AG09319 (cell line): ENCODE measurements at places on chromosomes 5 and 9.

GRCh38 chr9:29150606-29151005, 1577.3 kb upstream of the C9orf72 start:
- DNase-seq: no peak

DNA sequence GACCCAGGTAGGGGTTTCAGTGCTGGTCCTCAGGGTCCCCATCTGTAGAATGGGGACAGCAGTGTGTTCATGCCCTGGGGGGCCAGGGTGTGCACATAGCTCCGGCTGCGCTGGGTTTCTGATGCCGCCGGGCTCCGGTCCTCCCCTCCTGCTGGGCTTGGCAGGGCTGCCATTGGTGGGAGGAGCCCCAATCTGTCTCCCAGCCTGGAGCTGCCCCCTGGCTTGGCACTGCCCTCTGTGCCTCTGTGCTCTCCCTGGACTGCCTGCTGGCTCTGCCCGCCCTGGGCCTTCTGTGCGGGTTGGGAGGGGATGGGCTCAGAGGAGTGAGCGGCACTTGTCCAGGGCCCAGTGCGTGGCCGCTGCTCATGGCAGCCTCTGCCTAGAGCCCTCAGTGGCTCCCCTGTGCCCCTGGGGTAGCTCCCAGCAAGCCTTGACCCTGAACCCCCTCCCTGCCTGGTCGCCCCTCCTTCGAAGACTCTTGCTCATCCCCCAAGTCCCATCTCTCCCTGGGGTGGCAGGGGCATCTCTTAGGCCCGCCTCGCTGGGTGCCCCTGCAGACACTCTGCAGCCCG, 35.7 kb downstream of the RXRA start:
- no peak for DNase-seq

DNA sequence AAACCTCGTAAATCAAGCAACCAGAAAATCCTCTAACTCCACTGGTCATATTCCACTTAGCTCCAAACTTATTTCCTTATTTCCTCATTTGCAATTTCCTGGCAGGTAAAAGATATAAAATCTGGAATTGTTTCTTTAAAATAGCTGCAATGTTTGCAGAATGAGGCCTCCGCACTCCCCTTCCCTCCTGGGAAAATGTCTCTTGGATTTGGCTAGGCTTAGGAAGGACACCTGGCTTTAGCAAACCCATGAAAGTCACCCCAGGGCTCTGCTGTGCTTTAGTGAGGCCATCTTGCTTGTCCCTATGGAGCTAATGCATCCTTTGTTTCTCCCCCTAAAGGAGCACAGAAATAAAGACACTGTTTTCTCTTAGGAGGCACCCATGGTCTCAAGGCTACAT, 10.5 kb downstream of the ARSB start:
- no peak for DNase-seq

DNA sequence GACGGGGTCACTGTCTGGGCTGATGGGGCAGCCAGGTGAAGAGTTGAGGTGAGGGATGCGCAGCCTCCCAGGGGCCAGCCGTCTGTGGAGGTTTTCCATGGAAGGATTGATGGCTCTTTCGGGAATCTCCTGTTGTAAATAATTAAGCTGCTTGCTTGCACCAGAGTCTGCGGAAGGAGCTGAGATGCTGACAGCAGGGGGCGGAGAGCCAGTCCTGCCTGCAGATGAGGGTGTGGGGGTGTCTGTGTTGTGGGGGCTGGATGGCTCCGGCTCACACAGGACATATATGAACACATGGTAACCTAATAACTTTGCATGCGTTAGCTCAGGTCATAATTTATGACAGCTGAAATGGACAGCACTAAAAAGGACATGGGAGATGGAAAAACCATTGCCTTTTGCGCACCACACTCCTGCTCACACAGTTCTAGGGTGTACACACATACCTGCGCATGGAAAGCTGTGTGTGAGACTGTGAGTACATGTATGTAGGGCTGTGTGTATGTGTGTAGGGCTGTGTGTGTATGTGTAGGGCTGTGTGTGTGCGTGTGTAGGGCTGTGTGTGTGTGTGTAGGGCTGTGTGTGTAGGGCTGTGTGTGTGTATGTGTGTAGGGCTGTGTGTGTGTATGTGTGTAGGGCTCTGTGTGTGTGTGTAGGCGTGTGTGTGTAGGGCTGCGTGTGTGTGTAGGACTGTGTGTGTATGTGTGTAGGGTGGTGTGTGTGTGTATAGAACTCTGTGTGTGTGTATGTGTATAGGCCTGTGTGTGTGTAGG, 36.8 kb upstream of the SEMA4D start:
- DNase-seq: no peak

- no peak for DNase-seq
Observed at GRCh38 chr5:139383275-139383992, at the start of gene SLC23A1. Gene SLC23A1 (minus strand): TSS chr5:139383297. CDS start chr5:139383253, 44 bp downstream.

DNA sequence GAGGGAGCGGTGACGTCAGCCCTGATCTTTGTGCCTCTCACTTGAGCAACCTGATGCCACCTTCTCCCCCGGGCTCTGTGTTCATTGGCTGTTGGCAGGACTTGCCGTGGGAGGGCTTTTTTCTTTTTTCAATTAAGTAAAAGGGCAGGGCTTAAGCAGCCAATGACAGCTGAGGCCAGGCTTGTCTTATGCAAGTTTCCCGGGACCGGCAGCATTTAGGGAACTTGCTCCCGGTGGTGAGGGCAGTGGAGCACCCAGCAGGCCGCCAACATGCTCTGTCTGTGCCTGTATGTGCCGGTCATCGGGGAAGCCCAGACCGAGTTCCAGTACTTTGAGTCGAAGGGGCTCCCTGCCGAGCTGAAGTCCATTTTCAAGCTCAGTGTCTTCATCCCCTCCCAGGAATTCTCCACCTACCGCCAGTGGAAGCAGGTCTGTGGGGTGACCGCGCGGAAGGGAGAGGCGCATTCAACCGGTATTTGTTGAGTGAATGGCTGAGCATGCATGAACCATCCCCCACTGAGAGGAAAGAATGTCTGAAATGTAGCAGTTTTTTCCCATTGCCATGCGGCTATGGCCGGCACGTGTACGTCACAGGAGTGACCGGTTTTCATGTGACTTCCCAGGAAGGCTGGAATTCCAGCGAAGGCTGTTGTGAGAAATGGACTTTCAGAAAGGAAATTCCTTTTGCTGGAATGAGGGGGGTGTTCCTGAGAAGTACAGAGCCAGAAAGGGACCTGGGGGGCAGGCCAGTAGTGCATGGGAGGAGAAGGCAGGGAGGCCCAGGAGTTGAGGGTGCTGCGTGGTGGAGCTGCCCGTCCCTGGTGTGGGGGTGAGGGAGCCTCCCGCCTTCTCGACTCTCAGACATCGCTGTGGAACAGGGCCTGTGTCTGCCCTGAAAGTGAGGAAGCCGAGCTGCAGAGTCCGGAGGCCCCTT, 29.0 kb downstream of the PTGES2 start:
- DNase-seq: peak; percentile 95

- DNase-seq: no peak
Observed at GRCh38 chr5:63055421-63055820, 476.8 kb downstream of the LRRC70 start.
